ENCODE measurements at places on chromosomes 11 and 22. TPM values are rescaled to one million over a fixed set of nuclear protein-coding genes. Genes with fewer than 3 reads are reported as not detected.

The METTL15 gene
- total RNA-seq = 11.5 TPM

The PATE2 gene
- not detected for total RNA-seq

The VWCE gene
- total RNA-seq = not detected

The BCO2 gene
- total RNA-seq = 0.84 TPM

The POU2AF2 gene
- 6.3 TPM for total RNA-seq

The SLC15A3 gene
- 2.6 TPM for total RNA-seq

The TMEM45B gene
- 52.9 TPM for total RNA-seq

The DKK3 gene
- total RNA-seq = not detected

The THRSP gene
- total RNA-seq = not detected

The RAG1 gene
- total RNA-seq = 0.05 TPM
